Chondrocyte (in vitro differentiated cells): ENCODE measurements at places on chromosomes 1 and 21. TPM values are rescaled to one million over a fixed set of nuclear protein-coding genes. Genes with fewer than 3 reads are reported as not detected.

Gene FAM131C
- 0.24 to 0.72 TPM (median 0.70 TPM) in 3 replicates for total RNA-seq

Gene RHD
- total RNA-seq, result not detected in 3 replicates

Gene NECAP2
- total RNA-seq, result 49.1 to 53.4 TPM (median 51.7 TPM) in 3 replicates

Gene CLEC20A
- total RNA-seq, result not detected in 3 replicates

Gene TGFB2
- total RNA-seq, result 140 to 237 TPM (median 226 TPM) in 3 replicates

Gene THEM4
- 6.9 to 12.5 TPM (median 7.0 TPM) in 3 replicates for total RNA-seq
